ENCODE measurements at places on chromosomes 6 and 20.

- no peak for DNase-seq
These were observed 60.4 kb downstream of the DOK5 start for GRCh38 chr20:54535746-54536145.

DNA sequence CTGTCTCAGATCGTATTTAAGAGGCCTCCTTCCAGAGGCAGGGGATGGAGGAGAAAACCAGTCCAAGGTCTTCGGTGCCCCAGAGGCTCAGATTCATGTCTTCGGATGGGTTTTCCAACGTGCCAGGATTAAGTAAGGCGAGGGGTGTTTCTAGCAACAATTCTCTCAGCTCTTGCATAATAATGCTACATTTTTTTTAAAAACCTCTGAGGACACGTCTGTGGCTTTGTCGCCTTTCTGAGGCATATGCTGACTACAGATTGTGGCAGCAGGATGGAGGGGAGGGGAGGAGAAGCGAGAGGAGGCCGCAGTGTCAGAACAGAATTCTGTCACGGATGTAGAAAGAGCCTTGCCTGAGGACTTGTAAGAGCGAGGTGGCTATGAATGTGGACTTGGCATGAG lies 17.7 kb upstream of the CCDC167 start:
- DNase-seq, result peak; percentile 49

DNA sequence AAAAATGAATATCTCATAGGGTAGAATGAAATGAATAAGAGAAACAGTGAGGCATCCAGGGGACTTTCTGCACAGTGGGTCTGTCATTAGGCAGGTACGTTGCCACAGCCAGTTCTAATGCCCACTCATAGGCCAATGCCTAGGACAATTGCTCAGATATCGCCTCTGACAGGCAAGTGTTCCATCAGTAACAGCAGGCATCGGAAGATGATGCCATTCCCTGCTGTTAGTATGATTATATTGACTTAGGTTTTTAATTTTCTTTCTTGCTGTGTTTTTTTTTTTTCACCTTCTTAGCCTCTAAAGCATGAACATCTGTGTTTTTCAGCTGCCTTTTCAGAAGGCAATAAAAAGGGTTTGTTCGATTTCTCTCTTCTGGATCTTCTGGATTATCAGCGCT lies 90.7 kb downstream of the PRL start:
- no peak for DNase-seq

DNA sequence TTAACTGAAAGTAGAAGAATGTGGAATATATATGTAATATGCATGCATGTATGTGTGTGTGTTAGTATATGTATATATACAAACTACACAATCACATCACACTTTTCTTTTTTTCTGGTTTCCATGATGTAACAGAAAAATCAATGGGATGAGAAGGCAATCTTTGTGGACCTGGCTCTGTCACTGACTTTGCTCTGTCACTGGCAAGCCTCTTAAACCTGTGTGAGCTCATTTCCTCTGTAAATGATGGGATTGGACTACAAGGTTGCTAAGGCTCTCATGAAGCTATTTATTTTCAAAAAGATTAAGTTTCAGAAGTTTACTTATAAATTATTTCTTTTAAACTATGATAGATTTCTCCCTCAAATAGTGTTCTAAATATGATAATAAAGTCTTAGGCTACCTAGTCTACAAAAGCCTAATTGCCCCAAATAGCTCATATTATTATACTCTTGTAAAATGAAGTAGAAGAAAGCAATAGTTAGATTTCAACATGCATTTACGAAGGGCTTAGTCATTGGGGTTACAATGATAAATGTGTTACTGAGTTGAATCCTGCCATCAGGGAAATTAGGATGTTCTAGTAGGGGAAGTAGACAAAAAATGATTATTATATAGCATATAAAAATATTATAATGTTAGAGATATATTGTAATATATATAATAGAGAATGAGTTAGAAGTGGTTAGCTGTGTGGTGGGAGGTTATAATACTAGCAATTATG lies 129.3 kb downstream of the AFG1L start:
- no peak for DNase-seq

DNA sequence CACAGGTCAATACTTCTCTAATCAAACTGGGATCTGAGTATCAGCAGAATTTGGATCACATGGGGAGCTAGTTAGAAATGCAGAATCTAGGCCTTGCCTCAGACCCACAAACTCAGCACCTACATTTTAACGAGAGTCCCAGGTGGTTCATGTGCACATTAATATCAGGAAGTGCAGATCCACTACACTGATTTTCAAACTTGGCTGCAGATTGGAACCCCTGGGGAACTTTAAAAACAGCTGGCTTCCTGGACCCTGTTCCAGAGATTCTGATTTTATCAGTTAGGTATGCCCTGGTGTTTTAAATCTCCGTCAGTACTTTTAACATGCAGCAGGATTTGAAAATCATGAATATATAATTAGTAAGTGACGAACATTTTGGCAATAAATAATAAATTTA lies 1.9 kb upstream of the CST8 start:
- DNase-seq, result no peak

- no peak for DNase-seq
These were observed 16.1 kb upstream of the RBM38 start for GRCh38 chr20:57374931-57375651.

- no peak for DNase-seq
These were observed 273.9 kb downstream of the RFPL4B start for GRCh38 chr6:112620812-112621569.

DNA sequence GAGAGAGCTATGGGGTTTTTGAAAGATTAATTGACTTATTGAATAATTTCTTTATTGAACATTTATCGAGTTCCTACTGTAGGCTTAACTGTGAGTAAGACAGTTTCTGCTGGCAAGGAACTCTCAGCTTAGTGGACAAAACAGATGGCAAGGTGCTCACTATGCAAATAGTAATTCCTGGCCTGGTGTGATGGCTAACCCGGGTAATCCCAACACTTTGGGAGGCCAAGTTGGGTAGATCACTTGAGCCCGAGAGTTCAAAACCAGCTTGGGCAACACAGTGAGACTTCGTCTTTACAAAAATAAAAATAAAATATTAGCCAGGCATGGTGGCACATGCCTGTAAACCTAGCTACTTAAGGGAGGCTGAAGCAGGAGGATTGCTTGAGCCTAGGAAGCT lies 13.5 kb upstream of the TGM2 start:
- no peak for DNase-seq

DNA sequence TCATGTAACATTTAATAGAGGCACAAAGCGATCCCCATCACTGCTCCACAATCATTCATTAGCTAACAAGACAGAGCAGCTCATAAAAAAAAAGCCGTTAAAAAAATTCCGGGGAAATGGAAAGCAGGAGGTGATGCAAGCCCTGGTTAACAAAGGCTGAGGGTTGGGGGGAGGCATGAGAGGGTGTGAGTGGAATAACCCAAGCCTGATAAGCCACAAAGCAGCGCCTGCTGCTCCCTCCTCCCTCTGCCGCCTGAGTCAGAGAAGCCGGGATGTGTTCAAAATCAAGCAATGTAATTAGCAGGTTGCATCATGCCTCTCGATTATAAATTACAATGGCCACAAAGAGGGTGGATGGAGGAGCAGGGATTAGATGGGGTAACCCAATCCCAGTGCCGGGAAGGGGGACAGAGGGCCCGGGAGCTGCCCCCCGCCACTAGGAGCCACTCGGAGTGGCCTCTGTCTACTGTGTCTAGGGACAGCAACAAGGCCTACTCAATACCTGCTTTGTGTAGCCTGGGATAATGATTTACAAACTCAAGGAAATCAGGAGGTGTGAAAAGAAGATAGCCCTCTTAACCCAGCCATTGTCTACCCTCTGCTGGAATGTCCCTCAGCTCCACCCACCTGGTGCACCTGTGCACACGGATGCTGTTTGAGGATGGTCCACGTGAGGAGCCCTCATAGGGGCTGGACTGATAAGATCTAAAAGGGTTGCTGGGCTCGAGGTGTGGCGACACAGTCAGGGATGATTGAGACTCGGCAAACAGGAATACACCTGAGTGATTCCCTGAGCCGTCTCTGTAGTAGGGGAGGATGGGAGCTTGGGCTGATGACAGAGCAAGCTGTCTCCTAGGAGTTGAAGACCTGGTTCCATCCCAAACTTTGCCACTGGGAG lies 156.9 kb downstream of the VEGFA start:
- DNase-seq, result no peak

DNA sequence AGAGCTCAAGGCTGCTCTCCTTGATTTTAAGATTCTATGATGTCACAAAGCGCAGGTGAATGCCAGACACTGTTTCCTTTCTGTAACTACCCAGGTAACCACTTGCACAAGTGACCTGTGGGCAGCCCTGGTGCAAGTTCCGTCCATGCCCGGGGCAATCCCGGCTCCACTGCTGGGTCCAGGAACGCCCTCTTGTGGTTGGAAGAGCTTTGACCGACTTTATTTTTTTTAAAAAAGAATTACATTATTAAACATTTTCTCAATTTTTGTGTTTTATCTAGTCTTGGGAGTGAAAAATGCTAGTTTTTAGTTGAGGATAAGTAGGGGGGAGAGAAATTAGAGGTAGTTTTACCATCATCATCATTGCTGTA lies 695.2 kb downstream of the QKI start:
- DNase-seq, result no peak

DNA sequence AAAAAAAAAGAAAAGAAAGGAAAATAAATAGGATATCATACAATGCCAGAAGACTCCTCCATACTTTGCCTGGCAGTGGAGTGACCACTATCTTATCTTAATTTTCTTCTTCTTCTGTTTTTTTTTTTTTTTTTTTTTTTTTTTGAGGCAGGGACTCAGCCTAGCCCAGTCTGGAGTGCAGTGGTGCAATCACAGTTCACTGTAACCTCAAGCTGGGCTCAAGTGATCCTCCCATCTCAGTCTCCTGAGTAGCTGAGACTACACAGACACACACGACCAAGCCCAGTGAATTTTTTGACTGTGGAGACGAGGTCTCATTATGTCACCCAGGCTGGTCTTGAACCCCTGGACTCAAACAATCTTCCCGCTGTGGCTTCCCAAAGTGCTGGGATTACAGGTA lies 17.1 kb upstream of the MMP9 start:
- DNase-seq, result no peak

- no peak for DNase-seq
These were observed 801.9 kb downstream of the QKI start for GRCh38 chr6:164216368-164216767.

GRCh38 chr6:28709478-28710349 lies 184.0 kb downstream of the GPX5 start:
- no peak for DNase-seq

DNA sequence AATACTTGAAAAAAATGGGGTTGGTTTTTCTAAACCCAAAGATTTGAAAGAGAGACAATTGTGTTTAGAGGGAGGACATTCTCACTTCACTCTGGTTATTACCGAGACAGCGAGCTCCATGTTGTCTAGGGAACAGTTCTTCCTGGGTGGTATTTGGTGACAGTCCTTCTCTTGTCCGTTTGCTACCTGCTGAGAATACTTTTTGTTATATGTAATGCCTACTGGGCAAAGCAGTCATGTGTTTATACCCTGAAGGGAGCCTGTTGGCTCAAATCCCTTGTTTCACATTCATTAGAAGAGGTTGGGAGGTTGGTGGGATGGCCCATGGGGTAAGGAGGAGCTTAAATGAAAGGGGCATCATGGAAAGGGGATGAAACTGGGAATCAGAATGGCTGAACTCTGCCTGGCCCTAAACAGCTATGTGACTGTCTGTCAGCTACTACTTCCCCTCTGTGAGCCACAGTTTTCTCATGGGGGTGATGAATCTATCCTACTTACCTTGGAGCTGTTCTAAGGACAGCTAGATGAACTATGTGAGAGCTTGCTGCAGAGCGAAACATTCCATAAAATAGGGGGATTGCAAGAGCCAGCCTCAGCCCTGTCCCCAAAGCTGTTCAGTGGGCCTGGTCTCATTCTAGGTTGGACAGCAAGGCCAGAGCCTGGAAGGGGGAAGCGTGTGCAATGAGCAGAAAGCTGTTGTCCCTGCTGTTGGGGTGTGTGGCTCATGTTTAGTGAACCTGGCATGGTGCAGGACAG lies 43.5 kb downstream of the FNDC1 start:
- no peak for DNase-seq

DNA sequence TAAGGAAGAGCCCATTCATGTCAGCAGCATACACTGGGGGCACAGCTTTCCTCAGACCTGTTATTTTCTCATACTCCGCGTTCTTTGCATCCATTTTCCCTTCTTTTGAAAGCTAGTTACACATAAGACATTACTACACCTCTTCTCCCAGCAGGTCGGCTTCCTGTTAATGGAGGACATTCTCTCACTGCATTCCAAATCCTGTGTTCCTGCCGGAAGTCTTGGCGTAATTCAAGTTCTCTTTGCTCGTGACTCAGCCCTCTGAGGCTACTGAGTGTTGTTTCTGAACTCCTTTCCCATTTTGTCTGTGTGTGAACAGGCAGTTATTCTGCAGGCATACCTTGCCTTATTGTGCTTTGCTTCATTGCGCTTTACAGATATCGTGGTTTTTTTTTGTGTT lies 97.5 kb upstream of the ZBTB24 start:
- DNase-seq, result no peak

- DNase-seq, result no peak
These were observed 308.3 kb upstream of the FOXQ1 start for GRCh38 chr6:1003394-1004160.

GRCh38 chr20:48999890-49000870 lies 45.9 kb upstream of the CSE1L start:
- no peak for DNase-seq

GRCh38 chr20:63161176-63161651 lies 54.7 kb downstream of the YTHDF1 start:
- no peak for DNase-seq

DNA sequence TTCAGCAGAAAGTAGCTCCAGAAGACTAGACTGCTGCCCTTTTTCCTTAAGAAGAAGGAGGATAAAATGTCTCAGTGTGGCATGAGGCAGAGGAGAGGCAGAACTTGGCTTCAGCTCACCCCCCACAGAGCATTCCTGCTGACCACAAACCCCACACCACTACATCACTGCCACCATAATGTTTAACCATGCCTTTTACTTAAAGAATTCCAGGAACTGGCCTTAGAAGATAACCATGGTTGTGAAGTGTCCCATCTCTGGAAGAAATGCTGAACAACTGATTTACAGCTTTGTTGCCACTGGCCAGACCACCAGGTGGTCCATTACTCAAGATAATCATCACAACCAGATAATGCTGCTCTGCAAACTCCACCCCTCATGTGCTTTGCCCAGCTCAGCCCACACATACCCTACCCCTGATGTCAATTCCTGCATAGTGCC lies 154.1 kb downstream of the CD24 start:
- no peak for DNase-seq

- DNase-seq, result peak; percentile 75
These were observed 5.1 kb downstream of the DEF6 start for GRCh38 chr6:35302604-35303241.

DNA sequence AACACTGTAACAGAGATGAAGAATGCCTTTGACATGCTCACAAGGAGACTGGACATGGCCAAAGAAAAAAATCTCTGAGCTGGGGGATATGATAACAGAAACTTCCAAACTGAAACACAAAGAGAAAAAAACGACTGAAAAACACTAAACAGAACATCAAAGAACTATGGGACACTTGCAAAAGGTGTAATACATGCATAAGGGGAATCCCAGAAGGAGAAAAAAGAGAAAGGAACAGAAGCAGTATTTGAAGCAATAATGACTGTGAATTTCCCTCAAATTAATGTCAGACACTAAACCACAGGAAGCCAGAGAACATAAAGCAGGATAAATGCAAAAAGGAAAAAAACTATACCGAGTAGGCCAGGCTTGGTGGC lies 117.4 kb upstream of the ARID1B start:
- DNase-seq, result no peak
